ENCODE measurements at places on chromosomes 11 and 22.

DNA sequence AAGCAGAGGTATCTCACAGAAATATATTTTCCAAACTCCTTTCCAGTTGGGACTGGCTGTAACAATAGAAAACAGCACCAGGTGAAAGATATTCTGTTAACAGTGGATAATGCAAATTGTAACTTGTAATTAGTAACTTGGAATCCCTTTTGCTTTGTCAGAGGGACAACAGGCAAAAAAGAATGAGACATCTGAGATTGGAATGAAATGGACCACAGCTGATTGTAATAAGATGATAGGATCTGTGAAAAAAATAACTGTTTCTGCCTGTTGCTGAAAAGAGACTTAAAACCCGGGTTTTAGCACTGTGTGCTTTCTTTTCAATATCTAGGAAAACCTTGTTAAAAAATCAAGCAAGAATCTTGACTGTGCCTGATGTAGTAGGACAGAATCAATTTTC is 655.7 kb downstream of the METTL15 start:
- DNase-seq: no peak

DNA sequence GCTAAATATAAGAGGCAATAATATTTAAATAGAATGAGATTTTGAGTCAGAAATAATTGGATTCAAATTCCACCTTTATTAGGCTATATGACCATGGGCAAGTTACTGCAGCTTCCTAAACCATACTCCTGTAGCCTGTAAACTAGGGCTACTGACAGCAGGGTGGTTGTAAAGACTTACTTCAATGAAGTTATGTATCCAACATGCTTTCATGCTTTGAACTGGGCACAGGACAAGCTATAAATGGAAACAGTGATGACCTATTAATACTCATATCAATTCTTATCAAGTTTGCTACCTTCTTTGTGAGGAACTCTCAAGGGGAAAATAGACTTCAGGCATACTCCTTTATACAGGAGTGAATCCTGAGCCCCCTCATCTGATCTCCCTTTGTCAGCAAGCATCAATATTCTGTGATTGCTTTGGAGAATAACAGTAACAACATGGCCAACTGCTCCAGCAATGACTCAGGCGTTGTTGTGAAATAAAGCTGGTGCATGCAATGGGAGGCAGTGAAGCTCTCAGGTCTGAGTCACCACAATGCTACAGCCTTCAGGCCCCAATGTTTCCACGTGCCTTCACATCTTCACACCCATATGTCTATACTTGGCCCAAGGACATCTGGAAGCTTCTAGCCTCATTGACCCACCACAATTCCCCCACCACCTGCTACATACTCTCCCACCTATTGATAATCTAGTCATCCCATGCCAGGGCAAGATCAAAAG is 102.5 kb downstream of the KCNA4 start:
- no peak for DNase-seq

DNA sequence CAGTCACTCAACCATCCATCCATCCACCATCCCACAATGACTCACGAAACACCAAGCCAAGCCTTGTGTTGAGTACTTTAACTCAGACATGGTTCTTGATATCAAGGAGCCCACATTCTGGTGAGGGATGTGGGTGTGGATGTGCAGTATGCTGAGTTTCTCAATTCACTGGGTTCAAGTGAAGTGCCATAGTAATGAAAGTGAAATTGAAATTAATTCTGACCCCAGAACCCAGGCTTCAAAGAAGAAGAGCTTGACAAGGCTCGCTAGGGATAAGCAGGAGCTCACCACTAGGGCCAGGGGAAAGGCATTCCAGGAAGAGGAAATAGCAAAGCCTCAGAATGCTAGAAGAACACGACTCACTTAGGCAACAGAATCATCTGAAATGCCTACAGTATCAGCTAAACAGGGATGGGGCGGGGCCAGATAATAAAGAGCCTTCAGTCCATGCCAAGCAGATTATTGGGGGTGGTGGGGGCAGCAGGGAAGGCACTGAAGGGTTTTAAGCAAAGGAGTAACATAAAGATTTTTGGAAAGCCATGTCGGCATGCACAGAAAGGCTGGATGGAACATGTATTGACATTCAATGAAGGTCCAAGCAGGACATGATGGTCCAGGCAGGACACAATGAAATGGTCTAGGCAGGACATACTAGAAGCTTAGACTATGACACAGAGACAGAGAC is 37.2 kb downstream of the RTL6 start:
- no peak for DNase-seq

DNA sequence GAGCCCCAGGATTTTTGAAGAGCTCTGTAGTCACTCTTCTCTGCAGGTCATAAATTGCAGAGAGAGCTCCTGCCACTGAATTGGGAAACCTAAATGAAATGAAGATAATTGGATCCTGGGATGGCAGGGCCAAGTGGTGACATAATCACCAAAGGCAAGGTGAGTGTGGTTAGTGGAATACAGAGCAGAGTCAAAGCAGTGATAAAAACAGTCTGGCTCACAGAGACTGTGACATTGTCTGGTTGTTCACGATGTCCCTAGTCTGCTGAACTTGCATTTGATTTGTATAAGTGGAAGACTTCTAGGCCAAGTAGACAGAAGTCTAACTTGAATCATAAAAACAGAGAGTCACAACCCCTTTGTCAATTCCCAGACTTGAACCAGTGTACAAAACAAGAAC is 26.8 kb upstream of the SPATA19 start:
- DNase-seq: no peak

DNA sequence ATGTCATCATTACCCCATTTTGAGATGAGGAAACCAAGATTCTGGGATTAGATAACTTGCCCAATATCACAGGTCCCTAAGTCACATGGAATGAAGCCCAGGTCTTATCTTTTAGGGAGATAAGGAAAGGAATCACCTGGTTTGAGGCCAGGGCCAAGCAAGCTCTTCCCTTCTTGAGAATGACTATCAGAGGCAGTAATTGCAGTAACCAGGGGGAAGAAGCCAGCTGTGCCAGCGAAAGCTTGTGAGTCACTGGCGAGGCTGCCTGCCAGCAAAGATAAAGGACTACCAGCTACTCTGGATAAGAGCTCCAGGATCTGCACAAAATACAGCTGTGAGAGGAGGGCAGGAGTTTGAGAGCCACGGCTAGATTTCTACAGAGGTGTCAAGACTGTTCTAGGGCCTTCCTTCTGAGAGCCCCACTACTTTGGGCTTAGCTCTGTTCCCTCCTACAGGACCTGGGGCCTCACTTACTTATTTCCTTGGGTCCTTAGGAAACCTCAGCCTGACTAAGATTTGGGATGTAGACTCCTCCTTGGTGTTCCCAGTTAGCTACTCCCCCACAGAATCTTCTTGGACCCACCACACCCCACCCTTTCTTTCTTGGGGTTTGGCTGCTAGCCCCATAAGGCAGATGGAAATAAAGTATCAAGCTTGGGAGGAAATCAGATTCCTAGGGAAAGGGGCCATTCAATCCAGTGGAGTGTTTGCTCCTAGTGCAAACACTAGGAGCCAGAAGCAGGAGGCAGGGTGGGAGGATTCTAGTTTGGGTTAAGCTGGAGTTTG is 9.7 kb upstream of the CCKBR start:
- DNase-seq: no peak

DNA sequence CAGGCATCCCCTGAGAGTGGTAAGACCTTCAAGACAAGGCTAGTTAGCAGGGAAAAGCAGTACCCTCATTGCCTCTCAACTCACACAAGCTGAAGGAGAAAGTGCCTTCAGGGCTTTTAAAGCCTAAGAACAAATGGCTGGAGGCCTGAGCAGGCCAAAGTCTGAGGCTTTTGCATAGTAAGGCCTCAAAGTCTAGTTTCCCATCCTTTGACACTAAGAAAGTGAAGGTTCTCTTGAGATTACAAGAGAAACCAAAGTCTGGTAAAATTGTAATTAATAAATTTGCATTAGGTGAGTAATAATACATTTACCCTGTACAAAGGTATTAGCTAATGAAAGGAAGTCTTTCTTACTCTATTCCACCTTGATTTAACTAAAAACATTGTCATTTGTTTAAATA is 47.0 kb upstream of the CCDC89 start:
- no peak for DNase-seq

- no peak for DNase-seq
These were observed 9.3 kb downstream of the CD44 start for GRCh38 chr11:35148163-35148837.

- no peak for DNase-seq
These were observed 1.5 kb downstream of the MS4A8 start for GRCh38 chr11:60700689-60701468.

GRCh38 chr11:107924306-107924705 is 3.9 kb upstream of the RAB39A start:
- DNase-seq: no peak

- no peak for DNase-seq
These were observed 399.3 kb downstream of the CADM1 start for GRCh38 chr11:115104851-115105453.

DNA sequence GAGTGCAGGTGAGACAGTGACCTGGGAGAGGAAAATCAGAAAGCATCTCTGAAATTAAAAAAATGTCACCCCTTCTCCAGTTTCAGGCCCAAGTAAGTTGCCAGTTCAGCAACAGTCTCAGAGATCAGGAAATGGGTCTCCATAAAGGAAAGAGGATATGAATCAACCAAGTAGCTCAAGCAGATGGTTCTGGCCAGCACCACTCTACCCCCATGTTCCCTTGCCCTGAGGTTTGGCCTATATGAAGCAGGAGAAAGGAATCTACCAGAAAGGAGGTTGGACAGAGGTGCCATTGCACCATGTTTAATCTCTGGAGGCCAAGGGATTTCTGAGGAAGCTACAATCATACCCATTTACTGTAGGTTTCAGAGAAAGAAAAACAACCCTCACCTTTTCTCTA is 7.7 kb downstream of the FZD4 start:
- no peak for DNase-seq

- no peak for DNase-seq
These were observed 59.1 kb upstream of the POU2AF1 start for GRCh38 chr11:111438168-111438567.

DNA sequence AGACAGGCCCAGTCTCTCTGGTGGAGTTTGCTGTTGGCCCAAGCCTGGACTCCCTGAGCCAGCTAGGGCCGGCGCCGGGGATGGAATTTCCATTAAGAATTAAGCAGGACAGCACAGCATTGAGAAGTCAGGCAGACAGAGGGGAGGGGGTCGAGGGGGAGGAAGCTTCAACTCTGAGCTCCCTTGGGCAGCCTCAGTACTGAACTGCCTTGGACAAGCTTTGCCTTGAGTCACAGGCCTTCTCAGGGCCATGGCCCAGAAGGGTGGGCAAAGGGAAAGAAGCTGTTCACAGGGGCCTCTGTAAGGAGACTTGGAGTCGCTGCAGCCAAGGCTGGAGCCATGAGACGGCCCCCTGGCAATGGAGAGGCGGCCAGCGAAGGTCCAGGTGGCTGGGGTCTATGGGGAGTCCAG is 2.6 kb upstream of the INSC start:
- no peak for DNase-seq
